ENCODE measurements at places on chromosomes 3 and 15.

DNA sequence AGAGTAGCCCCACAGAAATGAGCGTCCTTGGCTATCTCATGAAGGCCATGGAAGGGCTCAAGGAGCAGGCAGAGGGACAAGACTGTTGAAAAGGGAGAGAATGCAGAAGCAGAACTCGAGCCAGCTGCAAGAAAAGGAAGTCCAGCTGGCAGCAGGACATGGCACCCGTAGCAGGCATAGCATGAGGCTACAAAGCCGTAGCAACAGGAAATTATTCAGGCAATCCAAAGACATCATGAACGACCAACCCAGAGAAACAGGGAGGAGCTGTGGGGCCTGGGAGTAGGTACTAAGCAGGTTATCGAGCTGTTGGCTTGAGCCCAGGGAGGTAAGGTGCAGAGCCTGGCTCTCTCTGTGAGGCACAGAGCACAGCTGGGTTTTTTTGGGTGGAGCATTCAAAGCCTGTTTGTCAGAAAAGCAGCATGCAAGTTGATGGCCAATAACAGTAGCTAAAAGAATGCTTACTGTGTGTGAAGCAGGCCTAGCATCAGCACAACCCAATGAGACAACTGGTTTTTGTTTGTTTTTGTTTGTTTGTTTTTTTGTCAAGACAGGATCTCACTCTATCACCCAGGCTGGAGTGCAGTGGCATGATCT, 144.0 kb upstream of the SMAD3 start:
- no peak for DNase-seq

- no peak for DNase-seq
These were observed 167.1 kb downstream of the MECOM start for GRCh38 chr3:169496402-169496801.

DNA sequence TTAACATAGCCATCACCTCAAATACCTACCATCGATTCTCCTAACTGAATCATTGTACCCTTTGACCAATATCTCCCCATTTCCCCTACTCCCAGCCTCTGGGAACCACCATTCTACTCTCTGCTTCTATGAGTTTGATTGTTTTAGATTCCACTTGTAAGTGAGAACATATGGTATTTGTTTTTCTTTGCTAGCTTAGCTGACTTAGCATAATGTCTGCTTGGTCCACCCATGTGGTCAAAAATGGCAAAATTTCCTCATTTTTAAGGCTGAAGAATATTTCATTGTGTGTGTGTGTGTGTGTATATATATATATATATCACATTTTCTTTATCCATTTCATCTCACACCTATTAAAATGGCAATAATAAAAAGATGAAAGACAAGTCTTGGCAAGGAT, 469.3 kb downstream of the FHIT start:
- DNase-seq, result no peak

DNA sequence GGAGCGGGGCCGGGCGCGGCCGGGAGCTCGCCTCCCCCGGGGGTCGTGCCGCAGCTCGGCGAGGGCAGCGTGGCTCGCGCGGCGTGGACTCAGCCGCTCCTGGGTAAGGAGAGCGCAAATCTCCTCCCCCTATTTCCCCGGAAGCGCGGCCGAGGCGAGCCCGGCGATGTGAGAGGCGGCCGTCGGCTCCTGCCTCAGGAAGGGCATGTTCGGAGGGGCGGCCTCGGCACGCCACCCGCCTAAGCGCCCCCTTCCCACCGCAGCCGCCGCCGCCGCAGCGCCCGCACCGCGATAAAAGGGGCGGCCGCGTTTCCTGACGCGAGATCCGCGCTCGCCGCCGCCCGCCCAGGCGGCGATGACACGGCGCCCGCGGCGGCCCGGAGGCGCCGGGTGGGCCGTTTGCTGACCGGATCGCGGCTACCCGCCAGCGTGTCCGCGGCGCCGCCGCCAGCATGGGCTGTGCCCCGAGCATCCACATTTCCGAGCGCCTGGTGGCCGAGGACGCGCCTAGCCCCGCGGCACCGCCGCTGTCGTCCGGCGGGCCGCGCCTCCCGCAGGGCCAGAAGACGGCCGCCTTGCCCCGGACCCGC, at the start of gene PDE8A:
TSS of gene PDE8A (plus strand) at position 146 of the 590 bp plus-strand sequence. CDS start at position 453, 307 bp downstream.
- no peak for DNase-seq

GRCh38 chr3:5297895-5298294, 110.4 kb downstream of the EDEM1 start:
- DNase-seq, result no peak

GRCh38 chr3:66430876-66431275, 69.9 kb downstream of the LRIG1 start:
- no peak for DNase-seq

GRCh38 chr3:111277226-111277625, 205.6 kb downstream of the NECTIN3 start:
- DNase-seq, result no peak

DNA sequence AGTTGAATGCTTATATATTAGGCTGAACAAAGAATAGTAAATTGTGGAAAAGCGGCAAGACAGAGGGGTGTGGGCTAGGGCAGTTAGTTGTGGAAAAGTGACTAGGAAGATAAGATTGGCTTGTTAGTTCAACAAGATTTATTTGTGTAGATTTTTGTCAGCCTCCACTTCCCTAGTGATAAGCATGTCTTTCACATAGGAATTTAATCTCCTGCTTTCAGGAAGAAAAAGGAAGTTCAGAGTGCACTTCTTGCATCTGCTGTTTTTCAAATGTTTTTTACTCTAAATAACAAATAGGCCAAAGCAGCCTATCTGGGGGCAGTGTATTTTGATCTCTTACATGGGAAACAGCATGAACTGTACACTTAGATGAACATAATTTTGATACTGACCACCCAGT, 919.9 kb downstream of the NAALADL2 start:
- DNase-seq, result no peak

GRCh38 chr3:49182682-49183081, 11.3 kb downstream of the KLHDC8B start:
- DNase-seq, result no peak

- DNase-seq, result no peak
These were observed 26.2 kb downstream of the ATOSA start for GRCh38 chr15:52652984-52653383.

GRCh38 chr3:193872265-193872753, 263.6 kb upstream of the HES1 start:
- DNase-seq, result no peak

DNA sequence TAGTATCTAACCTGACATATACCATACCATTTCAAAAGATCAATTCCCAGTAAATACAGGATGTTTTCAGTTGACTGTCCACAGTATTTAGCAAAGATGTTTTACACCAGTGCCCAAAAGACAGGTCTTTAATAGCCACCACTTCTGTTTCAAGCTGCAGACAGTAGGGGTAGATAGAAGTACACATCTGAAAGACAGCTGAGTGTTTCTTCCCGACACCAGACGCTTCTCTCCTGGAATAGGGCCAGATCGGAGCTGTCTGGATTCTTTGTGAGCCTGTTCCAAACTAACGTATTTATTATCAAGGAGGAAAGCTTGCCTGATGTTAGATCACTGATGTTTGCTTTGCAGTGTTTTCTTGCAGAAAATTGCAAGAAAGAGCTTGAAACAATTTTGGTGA, 136.1 kb upstream of the RBMS3 start:
- peak; percentile 73 for DNase-seq

DNA sequence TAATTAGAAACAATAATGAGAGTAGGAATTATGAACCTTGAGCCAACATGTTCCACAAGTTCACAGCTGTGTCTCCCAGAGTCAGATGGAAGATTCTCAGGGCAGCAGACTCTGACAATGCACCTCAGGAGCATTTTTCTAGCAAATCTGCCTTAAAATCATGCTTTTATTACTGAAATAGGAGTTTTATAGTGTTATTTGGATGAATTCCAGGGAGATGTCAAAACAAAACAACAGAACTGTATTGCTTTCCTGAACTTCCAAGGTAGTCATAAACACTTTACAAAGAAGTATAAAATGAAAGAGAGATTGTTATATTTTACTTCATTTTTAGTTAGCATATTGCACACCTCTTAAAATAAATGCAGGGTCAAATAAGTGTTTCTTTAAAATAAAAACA, 77.0 kb downstream of the P3H2 start:
- no peak for DNase-seq

GRCh38 chr3:106401666-106402490, 533.1 kb upstream of the CBLB start:
- peak; percentile 64 for DNase-seq

- DNase-seq, result no peak
These were observed 43.7 kb downstream of the TMEM45A start for GRCh38 chr3:100536093-100536492.

DNA sequence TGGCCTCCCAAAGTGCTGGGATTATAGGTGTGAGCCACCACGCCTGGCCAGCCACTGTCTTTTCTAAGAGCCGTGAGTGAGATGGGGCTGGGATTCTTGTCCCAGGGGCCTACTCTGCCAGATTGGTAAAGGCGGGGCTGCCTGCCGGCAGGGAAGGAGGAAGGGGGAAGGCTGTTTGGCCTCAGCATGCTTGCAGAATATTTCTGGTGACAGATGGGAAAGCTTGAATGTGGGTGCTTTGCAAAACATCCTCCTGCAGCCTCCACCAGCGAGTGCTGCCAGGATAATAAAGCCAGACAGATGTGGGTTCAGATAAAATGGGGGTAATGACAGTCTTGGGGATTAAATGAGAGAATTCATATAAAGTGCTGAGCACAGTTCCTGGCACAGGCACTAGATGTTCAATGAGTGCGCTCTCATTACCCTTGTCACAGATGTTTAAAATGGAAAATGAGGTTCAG, 19.8 kb upstream of the ACOX2 start:
- DNase-seq, result no peak

- DNase-seq, result no peak
These were observed 125.3 kb upstream of the ETV5 start for GRCh38 chr3:186234152-186234551.

- DNase-seq, result no peak
These were observed 346.8 kb downstream of the SOX2 start for GRCh38 chr3:182058488-182058887.

DNA sequence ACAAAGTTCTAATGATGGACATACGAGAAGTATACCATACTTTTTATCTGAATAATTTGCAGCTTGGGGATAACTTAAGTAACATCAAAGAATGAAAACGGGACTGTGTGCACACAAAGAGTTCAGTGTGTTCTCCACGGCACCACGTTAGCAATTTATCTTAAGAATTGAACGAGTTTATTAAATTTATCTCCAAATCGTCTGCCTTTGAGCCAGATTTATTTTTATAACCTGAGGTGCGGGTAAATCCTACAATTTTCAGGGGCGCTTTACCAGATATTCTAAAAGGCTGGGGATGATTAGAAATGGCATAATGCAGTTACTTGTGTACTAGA, 3.5 kb downstream of the CHD2 start:
- no peak for DNase-seq

GRCh38 chr3:158368271-158368670, 202.7 kb upstream of the MLF1 start:
- DNase-seq, result peak; percentile 45

DNA sequence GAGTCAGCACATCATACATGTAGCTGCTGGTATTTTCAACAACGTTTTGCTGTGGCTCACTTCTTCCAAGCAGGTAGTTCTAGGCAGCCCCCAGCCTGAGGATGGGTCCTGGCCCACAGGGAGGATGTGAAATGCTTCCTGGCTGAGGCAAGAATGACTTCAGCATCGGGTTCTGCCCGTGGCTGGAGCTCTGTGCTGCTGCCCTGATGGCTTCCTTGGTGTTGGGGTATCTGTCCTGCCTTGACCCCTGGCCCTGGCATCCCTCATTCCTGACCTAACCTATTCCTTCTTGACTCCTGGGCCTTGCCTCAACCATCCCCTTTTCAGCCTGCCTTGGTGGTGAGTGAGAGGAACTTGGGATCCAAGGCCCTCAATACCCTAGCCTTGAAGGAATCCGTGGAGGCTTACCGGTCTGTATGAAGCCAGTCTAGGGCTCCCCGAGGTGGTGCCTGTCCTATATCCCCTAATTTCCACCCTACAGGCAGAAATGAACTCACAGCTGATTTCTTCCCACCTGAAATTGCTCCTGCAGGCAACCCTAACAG, 300.6 kb downstream of the TLE3 start:
- DNase-seq, result no peak

DNA sequence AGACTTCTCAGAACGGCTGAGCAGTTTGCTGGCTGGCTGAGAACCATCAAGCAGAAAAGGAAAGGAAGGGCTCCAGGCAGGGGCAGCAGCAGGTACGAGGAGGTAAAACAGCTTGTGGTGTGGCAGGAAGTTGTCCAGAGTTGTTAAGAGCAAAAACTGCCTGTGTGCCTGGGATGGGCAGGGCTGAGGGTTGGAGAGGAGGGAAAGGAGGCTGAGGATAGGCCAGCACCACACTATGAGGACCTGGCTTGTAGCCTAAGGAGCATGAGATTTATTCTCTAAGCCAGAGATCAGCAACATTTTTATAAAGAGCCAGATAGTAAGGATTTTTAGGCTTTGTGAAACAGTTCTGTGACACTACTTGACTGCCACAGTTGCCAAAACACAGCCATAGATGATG, 8.0 kb downstream of the IGSF10 start:
- DNase-seq, result no peak

DNA sequence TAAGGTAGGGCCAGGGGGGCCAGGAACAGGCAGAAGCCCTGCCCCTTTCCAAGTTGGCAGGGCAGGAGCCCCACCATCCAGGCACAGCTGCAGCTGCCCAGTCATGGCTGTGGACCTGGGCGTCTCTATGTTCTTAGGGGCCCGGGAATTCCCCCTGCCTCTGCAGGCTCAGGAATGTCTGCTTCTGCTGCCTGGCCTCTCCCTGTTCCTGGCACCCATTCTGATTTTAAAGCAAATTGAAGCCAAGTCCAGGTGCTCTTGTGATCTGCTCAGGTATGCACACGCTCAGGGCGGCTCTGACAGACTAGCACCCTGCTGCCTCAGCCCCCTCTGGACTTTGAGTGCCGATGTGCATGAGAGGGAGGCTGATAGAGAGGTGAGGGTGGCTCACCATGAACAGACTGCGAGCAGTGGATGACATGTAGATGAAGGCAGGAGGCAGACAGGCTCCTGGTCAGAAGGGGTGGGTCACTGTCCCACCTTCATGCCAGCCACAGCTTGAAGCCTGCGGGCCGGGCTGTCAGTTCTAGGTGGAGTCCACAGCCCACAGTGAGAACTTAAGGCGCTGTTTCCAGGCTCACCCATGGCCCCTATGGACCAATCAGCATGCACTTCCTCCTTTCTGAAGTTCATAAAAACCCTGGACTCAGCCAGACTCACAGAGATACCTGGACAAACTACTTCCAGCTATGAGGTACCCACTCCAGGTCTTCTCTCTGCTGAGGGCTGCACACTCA, 747.8 kb upstream of the GBE1 start:
- no peak for DNase-seq

GRCh38 chr3:147328711-147329110, 77.6 kb downstream of the ZIC4 start:
- DNase-seq, result no peak

GRCh38 chr3:12750223-12750622, 8.8 kb downstream of the TMEM40 start:
- peak; percentile 17 for DNase-seq

DNA sequence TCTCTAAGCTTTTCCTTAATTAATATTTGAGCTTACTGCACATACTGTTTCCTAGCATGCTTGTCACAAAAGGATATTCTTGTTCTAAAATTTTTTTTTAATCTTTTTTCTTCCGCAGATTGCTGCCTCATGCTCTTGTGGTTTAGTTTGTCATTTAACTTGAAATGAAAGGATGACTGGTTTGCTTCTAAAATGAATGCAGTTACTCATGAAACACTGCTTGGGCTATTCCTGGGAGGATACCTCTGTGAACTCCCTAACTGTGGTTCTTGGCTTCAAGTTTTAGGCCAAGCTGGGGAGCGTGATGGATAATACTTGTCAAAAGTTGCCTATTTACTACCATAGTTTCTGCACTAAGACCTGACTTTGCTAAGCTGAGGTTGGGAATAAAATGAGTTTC, 64.0 kb downstream of the USP13 start:
- DNase-seq, result no peak
